Stimulated activated CD4-positive, alpha-beta T cell treated with anti-CD3 and anti-CD28 coated beads, Interleukin-4, amount 100 ng/mL, for 48 hours (primary cell): ENCODE measurements at places on chromosomes 6 and 20.

DNA sequence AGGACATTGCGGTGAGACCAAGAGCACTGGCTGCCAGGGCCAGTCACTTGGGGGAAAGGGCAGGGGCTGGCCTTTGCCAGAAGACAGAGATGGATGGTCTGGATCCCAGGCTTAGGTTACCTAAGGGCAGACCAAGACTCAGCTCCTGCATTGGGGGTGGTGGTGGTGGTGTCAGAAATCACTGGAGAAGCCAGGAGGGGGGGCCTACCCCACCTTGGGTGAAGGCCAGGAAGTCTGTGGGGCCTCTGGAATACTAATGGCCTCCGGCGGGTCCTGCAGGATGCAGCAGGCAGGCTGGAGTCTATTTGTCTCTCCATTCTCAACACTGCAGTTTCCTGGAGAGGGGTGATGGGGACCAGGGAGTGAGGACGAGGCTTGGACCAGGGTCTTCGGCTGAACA lies 32.8 kb downstream of the CD40 start:
- DNase-seq, result no peak

GRCh38 chr6:166935353-166935752 lies 21.0 kb downstream of the RNASET2 start:
- no peak for DNase-seq

GRCh38 chr6:31037169-31037568 lies 26.9 kb downstream of the MUC22 start:
- no peak for DNase-seq

DNA sequence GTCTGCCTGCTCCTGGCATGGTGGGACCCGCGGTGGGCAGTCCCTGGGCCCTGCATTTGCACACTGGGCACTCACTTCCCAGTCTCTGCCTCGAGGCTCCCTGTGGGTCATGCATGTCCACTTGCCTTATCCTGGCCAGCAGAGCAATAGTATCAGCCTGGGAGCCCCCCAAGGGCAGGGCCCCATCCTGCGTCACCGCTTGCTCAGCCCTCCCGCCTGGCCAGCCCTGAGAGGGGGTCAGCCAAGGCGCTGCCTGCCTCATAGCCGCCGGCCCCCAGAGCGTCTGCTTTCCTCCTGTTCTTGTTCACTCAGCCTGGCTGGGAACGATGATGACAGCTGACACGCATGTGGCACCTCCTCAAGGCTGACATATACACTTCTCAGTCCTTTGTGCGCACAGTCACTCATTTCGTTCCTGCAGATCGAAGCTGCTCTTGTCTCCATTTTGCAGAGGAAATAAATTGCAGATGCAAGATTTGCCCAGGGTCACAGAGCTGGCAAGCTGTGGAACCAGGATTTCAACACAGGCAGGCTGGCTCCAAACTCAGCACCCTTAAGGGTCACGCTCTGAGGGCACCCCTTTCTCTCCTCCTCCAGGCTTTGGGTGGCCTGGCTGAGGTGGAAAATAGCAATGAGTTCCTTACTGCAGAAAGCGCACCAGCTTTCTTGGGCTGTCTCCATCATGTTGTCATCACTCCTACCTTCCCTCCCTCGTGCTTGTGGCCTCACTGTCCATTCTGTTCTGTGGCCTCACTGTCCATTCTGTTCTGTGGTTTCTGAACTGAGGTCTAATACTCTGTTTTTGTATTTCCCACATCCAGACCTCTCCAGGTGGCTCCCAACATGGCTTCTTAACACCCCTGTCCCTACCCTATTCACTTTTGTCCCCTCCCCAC lies 17.2 kb downstream of the KCNK17 start:
- DNase-seq, result no peak

DNA sequence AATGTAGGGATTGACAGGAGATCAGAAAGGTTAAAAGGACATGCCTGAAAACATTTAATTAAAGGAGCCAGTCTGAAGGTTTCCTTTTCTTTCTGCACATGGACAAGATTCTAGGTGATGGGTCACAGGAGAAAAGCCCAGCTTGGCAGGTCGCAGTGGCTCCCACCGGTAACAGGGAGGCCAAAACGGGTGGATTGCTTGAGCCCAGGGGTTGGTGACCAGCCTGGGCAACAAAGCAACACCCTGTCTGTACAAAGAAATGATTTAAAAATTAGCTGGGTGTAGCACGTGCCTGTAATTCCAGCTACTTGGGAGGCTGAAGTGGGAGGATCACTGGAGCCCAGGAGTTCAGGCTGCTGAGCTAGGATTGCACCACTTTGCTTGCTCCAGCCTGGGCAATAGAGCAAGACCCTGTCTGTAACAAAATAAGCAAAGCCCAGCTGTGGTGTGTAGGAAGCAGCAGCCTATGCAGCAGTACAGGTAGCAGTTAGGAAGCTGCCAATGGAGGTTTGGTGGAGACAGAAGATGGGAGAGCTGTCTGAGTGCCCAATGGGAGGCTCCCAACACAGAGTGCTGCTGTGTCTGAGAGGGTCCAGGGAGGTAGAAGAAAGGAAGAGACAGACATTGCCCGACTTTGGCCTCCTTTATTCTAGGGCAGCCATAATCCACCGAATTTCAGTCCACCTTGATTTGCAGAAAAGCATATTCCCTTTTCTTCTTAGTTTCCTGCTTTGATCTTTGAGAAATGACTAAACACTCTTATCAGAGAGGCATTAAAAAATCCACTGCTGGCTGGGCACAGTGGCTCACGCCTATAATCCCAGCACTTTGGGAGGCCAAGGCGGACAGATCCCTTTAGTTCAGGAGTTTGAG lies 7.1 kb upstream of the AP5S1 start:
- DNase-seq, result no peak

DNA sequence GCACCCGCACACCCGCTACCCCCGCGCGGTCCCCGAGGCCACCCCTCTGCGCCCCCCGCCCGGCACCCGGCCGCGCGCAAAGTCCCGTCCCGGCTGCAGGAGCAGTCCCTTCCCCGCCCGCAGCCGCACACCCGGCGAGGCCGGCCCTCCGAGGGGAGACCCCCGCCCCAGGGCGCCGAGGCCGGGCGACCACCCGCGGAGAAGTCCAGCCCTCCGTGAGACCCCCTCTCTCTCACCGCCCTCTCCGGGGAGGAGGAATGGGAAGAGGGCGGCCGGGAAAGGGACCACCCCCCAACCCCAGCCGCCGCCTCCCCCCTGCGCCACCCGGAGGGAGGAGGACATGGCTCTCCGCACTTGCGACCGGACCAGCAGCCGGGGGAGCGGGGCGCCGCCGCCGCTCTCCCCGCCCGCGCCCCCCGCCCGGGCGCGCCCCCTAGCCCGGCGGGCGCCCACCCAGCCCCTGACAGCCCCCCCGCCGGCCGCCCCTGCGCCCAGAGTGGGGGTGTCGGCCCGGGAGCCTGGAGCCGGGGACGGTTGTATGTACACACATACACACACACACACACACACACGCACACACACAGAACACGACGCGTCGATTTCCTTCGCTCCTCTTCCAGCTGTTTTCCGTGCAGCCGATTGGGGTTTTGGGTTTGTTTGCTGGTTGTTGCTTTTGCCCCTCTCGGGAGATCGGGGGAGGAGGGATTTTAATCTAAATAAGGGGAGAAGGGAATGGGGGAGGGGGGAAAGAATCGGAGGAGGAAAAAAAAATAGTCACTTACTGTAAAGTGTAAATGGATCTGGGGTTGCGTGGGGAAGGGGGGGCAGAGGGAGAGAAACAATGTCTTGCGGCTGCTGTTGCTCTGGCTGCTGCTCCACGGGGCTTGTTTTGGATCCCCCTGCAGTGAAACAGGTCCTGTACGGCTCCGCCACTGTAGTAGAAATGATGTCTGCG lies at the start of gene ATXN1:
Gene ATXN1 (minus strand): TSS at position 945 of the 955 bp plus-strand sequence.
- peak; percentile 32 for DNase-seq

GRCh38 chr6:116561377-116562018 lies 7.9 kb downstream of the CALHM4 start:
- DNase-seq, result peak; percentile 56

DNA sequence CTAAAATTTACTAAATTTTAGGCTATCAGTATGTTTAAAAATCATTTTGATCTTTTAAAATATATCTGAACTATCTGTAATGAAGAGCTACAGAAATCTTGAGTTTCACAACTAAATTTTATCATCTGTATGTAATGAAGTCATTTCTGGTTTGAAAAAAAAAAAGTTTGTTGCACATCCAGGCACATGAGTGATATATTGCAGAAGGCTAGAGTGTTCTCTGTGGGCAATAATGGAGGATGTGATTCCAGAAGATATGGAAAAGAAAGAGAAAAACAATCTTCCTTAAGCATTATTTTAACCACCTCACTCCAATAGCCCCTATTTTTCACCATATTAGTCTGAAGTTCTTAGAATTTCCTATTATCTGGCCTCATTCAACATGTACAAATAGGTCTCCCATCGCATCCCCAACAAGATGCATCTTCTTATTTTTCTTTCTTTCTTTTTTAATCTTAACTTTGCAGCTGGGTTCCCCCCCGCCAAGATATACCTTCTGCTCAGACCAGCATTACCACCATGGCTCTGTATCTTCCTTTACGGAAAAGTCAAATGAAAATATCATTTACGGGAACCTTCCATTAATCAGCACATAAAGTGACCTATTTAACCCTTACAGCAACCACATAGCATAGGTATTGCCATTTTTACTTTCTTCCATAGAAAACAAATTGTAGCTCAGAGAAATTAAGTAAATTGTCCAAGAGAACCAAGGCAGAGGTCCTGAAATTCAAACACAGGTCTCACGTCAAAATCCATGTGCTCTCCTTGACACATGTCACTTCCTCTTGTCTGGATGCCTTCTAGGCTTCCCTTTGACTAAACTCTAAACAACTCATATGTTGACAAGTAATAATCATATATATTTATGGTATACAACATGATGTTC lies 116.9 kb downstream of the KIF13A start:
- no peak for DNase-seq

DNA sequence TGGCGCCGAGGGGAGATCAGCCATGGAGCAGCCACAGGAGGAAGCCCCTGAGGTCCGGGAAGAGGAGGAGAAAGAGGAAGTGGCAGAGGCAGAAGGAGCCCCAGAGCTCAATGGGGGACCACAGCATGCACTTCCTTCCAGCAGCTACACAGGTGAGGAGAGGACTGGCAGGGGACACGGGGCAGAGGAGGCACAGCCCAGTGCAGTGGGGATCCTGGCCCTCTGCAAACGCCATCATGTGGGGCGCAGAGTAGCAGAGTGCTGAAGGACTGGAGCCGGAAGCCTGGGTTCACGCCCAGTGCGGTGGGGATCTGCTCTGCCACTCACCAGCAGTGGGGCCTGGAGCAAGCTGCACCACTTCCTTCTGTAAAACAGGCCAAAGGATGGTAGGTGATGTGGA lies 41.1 kb upstream of the FANCE start:
- DNase-seq, result no peak

DNA sequence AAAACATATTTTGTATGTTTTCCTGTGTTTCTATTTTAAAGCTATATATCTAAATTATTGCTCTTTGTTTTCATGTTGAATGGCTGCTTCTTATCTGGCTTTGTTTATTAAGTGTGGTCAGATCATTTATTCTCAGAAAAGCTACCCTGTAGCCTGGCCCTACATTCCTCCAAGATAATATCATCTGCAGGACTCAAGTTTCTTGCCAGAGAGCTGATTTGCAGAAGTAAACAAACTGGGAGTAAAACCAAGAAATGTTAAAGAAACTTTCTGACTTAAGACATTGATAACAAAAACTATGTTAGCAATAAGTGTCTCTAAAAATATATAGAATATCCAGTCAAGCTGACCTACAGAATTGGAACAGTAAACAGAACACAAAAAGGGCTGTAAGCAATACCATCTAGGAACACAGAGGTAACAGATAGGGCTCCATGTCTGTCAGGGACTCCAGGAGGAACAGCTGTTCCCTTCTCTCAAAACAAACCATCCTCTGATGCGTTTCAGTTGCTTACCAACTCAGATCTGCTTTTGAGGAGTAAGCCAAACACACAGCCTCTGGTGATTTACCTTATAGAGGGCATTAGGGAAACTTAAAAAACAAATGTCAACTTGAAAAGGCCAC lies 17.5 kb upstream of the CEP85L start:
- DNase-seq, result no peak

- no peak for DNase-seq
Observed at GRCh38 chr20:37596890-37597536, 69.3 kb upstream of the BLCAP start.

- DNase-seq, result no peak
Observed at GRCh38 chr6:150420926-150421325, 52.1 kb downstream of the IYD start.

- no peak for DNase-seq
Observed at GRCh38 chr6:118712969-118713368, 61.6 kb upstream of the CEP85L start.

DNA sequence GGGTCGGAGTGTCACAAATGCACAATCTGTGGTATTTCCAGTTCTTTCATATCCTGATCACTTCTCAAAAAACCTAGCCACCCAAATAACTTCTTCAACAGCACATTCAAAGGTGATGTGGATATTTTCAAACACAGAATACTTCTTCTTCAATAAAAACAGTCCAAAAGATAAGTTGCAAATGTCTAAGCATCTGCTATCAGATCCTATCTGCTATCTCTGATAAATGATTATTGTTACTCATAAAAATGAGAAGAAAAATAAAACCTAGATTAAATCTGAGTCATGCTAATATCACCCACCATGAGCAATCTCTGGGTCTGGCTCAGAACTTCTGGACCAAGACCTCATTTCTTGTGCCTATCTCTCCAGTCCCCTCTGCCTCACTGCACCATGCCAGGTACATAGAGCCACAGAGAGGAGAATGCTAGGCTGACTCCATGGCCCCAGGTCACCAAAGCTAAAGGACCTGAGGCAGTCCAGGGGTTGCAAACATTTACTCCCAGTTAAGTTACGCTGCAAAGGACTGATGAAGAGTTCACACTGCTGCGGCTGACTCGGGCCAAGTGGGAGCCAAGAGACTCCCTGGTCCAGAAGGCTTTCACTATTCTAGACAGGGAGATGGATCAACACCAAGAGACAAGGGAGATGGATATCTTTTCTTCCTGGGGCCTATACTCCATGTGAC lies 101.4 kb downstream of the KIF13A start:
- no peak for DNase-seq

GRCh38 chr6:135577059-135577538 lies 79.6 kb upstream of the AHI1 start:
- DNase-seq, result no peak

DNA sequence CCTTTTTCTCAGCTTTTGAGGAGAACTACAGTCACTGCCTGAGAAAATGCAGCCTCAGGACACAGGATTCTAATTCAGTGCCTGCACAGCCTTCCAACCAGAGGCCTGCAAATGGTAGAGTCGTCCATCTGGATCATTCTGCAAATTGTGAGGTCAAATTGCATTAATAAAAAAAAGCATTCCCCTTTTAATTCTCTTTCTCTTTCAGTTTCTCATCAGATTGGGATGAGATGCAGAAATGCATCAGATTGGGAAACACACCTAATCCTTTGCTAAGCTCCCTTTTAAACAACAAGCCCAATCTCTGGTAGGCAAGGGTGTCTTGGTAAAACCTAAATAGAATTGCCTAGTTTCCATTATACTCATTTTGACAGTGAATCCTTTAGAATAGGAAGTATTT lies 838.8 kb downstream of the MAFB start:
- no peak for DNase-seq

- no peak for DNase-seq
Observed at GRCh38 chr20:49948178-49948577, 12.0 kb downstream of the RNF114 start.

- DNase-seq, result no peak
Observed at GRCh38 chr6:7042056-7042653, 65.6 kb upstream of the RREB1 start.
